Activated T-cell treated with anti-CD3 and anti-CD28 coated beads, Interleukin-2, amount 50 U/mL, for 48 hours (primary cell): ENCODE measurements at places on chromosomes 5 and 9.

DNA sequence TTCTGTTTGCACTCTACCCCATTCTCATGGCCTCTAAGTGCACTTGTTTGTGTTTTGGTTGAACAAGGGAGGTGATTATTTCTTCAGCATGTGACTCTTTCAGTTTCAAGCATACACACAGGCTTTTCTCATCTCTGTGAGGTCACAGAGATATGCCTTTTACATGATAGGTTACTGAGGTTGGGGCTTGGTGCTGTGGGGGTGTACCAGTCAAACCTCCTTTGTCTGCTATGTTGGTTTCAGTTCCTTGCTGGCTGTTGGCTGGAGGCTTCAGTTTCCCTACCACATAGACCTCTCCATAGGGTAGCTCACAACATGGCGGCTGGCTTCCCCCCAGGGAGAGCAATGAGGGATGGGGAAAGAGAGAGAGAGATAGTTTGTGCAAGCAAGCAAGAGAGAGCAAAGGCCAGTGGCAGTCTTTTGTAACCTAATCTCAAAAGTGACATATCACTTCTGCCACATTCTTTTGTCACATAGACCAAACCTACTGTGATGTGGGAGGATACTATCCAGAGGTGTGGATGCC lies 96.7 kb upstream of the SEMA6A start:
- DNase-seq = no peak

GRCh38 chr5:55033568-55033967 lies 9.5 kb downstream of the GZMK start:
- no peak for DNase-seq

- no peak for DNase-seq
Observed at GRCh38 chr9:132669319-132669697, 475 bp downstream of the DDX31 start.

- DNase-seq = no peak
Observed at GRCh38 chr9:17361378-17361777, 217.5 kb upstream of the SH3GL2 start.

GRCh38 chr5:104800440-104801048 lies 1238.0 kb upstream of the NUDT12 start:
- DNase-seq = no peak

GRCh38 chr9:133355881-133356357 lies 368 bp downstream of the SURF1 start:
- peak; percentile 43 for DNase-seq

DNA sequence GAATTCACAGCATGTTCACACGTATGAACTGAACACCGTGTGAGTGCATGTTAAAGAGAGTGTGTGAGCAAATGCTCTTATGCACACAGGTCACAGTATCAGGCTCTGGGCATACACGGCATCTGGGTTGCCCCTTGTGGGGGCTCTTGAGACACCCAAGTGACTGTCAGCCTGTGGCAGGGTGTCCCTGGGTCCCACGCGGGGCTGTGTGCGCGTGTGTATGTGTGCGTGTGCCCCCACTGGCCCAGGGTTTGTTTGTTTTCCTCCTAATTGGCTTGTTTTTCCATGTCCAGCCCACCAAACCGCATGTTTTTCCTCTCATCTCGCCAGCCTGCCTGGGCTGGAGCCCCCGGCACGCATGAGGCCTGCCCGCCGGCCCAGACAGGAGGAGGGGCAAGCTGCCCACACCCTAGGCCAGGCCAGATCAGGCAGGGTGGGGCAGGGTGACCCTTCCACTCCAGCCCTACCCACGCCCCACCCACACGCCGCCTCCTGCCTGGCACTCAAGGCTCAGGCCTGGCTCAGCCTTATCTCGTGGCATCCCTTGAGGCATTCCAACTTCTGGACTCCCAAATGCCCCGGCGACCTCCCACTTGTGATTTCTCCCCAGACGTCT lies 28.8 kb downstream of the CNTFR start:
- no peak for DNase-seq

DNA sequence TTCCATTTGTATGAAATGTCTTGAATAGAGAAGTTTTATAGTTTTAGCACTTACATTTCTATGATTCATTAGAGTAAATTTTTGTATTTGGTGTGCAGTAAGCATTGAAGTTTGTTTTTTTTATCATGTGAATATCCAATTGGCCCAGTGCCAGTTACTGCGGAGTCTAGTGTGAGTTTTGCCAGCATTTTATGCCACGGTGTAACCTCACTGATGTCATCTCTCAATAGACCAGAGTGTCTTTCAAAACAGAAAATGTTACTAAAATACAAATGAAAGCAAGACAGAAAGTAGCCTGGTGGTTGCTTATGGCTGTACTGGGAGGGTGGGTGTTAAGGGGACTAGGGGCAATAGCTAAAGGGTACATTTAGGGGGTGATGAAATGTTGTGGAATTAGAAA lies 62.8 kb downstream of the IPPK start:
- DNase-seq = no peak

- DNase-seq = no peak
Observed at GRCh38 chr5:136016945-136017530, 11.8 kb upstream of the TGFBI start.

DNA sequence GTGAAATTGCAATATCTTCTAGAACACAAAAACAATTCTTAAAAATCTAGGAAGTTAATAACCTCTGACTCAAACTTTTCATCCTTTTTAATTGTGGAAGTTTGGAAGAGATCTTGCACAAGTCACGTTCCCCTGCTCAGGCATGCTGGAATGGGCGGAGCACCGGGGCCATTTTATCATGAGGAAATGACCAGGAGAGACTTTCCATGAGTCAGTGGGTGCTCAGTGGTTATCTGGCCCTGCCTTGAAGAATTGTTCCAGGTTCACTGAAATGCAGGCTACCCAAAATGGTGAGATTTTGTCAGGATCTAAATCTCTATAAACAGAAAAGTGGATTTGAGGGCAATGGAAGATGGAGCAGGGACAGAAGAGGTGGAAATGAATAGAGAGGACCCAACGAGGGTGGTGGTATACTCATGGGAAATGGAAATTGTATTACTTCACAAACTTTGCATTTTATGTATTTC lies 61.2 kb downstream of the FYB1 start:
- no peak for DNase-seq

DNA sequence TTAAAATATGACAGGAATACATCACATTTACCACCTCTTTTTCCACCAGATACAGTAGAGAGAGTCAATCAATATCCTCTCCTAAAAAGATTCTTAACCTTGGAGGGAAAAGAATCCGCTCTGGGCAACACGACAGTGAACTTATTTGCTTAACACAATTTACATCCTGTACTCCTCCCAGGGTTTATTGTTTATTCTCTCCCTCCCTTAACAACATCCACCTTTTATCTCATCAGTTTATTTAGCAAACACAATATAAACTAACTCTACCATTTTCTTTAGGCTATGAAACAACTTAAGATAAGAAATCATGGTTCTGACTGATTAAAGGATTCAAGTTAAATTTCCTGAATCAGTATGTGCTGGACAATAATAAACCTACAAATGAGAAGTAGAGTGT lies 50.9 kb downstream of the CERT1 start:
- DNase-seq = no peak

DNA sequence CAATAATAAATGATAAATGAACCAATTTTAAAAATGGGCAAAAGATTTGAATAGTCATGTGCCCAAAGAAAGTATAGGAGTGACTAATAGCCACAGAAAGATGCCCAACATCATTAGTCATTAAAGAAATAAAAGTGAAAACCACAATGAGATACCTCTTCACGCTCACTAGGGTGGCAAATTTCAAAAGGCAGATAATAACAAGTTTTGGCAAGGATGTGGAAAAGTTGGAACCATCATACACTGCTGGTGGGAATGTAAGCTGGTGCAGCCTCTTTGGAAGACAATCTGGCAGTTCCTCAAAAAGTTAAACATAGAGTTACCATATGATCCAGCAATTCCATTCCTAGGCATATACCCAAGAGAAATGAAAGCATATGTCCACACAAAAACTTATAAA lies 1819.8 kb downstream of the MAT2B start:
- no peak for DNase-seq

GRCh38 chr9:95127249-95128176 lies 190.0 kb downstream of the FANCC start:
- peak; percentile 84 for DNase-seq

GRCh38 chr9:98864281-98865174 lies 57.1 kb downstream of the GALNT12 start:
- DNase-seq = no peak
